ENCODE measurements at places on chromosomes 6 and 20. TPM values are rescaled to one million over a fixed set of nuclear protein-coding genes. Genes with fewer than 3 reads are reported as not detected.
A peak's percentile ranks its signal among the peaks of the same experiment; 100 is the strongest.

SIRPB1 gene
- total RNA-seq = 0.27 TPM

NCOA7 gene
- 10.3 TPM for total RNA-seq

GRIK2 gene
- 11.3 TPM for total RNA-seq

C6orf47 gene
- 16.9 TPM for total RNA-seq

SGK2 gene
- 0.30 TPM for total RNA-seq

WFDC10B gene
- not detected for total RNA-seq

GNAS-AS1 gene
- total RNA-seq = 0.25 TPM

SLC22A16 gene
- total RNA-seq = not detected

AMD1 gene
- 72.8 TPM for total RNA-seq

- no peak for DNase-seq
- H3K36me3 ChIP-seq = no peaks in the 10 kb centered on the region
- H3K4me3 ChIP-seq = peak overlapping the region; percentile 93
- peak overlapping the region; percentile 98 for H3K27ac ChIP-seq
- H3K4me1 ChIP-seq = peaks cover 55% of the 10 kb centered on the region
Measured at GRCh38 chr6:142945446-142946180, 637 bp upstream of the HIVEP2 start.

DNA sequence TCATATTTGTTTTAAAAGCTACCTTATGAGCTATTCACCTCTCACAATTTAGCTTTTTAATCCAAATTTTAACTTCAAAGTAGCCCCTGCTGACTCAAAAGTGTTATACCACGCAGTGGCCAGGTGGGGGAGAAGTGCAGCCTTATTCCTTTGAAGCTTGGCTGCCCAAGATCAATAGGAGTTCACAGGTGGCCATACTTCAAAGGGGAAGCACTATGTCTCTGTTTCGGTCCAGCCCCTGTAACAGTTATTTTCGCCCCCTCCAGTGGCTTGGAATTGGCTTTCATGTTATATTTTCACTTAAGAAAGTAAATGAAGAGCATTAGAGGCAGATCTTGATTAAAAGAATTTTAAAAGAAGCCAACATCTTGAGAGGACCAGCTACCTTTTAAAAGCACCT, 608.4 kb downstream of the EPHA7 start:
- no peaks in the 10 kb centered on the region for H3K4me1 ChIP-seq
- H3K27me3 ChIP-seq = no peaks in the 10 kb centered on the region
- no peak overlapping the region for H3K27ac ChIP-seq
- H3K36me3 ChIP-seq = no peaks in the 10 kb centered on the region

- H3K27me3 ChIP-seq = no peaks in the 10 kb centered on the region
- no peak for DNase-seq
- H3K36me3 ChIP-seq = no peaks in the 10 kb centered on the region
- H3K27ac ChIP-seq = peak overlapping the region; percentile 39
- peaks cover 3% of the 10 kb centered on the region for H3K4me1 ChIP-seq
Measured at GRCh38 chr20:10761232-10761631, 87.4 kb upstream of the JAG1 start.

- H3K4me3 ChIP-seq = no peak overlapping the region
- H3K36me3 ChIP-seq = no peaks in the 10 kb centered on the region
- H3K4me1 ChIP-seq = no peaks in the 10 kb centered on the region
- no peak overlapping the region for H3K27ac ChIP-seq
- no peaks in the 10 kb centered on the region for H3K27me3 ChIP-seq
Measured at GRCh38 chr6:16367571-16367970, 129.2 kb downstream of the GMPR start.

DNA sequence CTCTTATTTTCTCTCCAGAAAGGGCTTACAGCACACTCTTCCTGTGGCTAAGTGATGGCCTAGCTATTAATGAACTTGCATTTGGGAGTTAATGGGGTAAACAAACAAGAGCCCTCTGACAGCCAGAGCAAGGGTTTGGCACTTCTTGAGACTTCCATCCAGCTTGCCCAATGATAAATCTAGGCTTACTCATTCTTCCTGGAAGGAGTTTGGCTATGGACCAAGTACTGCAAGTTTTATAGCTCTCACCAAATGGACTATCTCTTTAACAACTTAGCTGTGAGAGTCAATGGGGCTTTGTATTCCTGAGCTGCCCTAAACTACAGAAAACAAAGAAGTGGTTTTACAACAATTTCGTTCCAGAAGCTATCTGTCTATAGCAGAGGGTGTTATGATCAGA, 16.7 kb upstream of the PI3 start:
- H3K27me3 ChIP-seq = peaks cover 15% of the 10 kb centered on the region
- no peaks in the 10 kb centered on the region for H3K4me1 ChIP-seq
- no peaks in the 10 kb centered on the region for H3K36me3 ChIP-seq
- no peak overlapping the region for H3K27ac ChIP-seq

DNA sequence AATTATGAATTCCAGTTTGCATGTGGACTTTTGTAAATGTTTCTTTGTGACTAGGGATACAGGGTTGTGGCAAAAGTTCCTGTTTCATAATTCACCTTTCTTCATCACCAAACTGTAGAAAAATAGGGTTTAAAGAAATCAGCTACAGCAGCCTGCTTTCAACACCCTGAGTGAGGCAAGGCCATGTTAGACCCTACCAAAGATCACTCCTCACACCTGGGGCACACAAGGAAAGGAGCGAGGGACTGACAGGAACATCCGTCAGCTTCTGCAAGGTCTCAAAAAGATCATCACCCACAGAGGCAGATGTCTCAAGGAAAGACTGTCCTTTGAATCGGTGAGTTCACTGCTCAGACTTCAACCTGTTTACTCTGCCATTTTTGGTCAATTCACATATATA, 10.5 kb upstream of the STX11 start:
- no peaks in the 10 kb centered on the region for H3K4me1 ChIP-seq
- H3K27ac ChIP-seq = no peak overlapping the region
- no peaks in the 10 kb centered on the region for H3K36me3 ChIP-seq
- H3K4me3 ChIP-seq = no peak overlapping the region
- H3K27me3 ChIP-seq = no peaks in the 10 kb centered on the region

GRCh38 chr6:164408868-164409267, 900.5 kb downstream of the C6orf118 start:
- H3K27ac ChIP-seq = peak overlapping the region; percentile 13
- H3K27me3 ChIP-seq = no peaks in the 10 kb centered on the region
- no peak for DNase-seq

DNA sequence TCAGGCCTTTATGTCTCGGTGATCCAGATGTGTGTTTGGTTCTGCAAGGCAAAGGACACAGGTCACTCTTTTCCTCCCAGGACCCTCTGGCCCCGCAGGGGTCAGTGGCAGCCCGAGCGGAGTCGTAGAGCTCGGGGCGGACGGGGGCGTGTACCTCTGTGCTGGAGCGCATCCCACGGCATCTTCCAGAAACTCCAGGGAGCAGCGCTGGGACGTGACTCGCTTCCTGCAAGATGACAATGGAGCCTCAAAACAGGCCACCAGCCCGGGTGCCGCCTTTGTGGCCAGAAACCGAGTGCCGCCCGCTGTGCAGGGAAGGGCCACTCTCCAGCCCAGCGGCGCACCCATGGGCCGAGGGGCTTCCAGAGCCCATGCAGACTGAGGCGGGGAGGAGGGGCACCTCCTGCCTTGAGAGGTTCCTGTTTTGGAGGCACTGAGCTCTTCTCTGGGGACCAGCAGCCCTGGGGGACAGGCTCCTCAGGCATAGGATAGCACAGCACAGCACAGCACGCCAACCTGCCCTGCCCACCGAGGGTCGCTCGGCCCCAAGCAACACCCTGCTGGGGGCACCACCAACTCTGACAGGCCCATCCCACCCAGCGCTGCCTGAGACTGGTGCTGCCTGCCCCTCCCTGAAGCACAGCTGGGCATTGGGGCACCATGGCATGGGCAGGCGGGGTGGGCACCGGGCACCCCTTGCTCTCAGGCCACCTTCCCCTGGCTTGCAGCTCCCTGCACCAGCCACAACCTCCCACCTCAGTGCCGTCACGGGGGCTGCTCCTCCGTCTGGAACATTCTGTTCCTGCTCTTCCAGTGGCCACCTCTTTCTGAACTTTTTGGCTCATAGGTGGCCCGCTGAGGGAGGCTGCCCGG, 9.7 kb downstream of the RPS21 start:
- peaks cover 6% of the 10 kb centered on the region for H3K4me1 ChIP-seq
- peak overlapping the region; percentile 71 for H3K27ac ChIP-seq
- peaks cover 35% of the 10 kb centered on the region for H3K36me3 ChIP-seq
- no peaks in the 10 kb centered on the region for H3K27me3 ChIP-seq

- no peak overlapping the region for H3K27ac ChIP-seq
- no peaks in the 10 kb centered on the region for H3K4me1 ChIP-seq
- no peaks in the 10 kb centered on the region for H3K36me3 ChIP-seq
- DNase-seq = no peak
- H3K4me3 ChIP-seq = no peak overlapping the region
Measured at GRCh38 chr6:94270091-94270948, 851.0 kb upstream of the EPHA7 start.

- H3K36me3 ChIP-seq = peaks cover 46% of the 10 kb centered on the region
- DNase-seq = no peak
- no peak overlapping the region for H3K27ac ChIP-seq
- peaks cover 83% of the 10 kb centered on the region for H3K4me1 ChIP-seq
Measured at GRCh38 chr6:33414592-33415271, 3.2 kb downstream of the CUTA start.

GRCh38 chr6:19578481-19578880, 258.7 kb upstream of the ID4 start:
- no peak overlapping the region for H3K4me3 ChIP-seq
- no peaks in the 10 kb centered on the region for H3K4me1 ChIP-seq
- no peaks in the 10 kb centered on the region for H3K27me3 ChIP-seq
- no peak overlapping the region for H3K27ac ChIP-seq

DNA sequence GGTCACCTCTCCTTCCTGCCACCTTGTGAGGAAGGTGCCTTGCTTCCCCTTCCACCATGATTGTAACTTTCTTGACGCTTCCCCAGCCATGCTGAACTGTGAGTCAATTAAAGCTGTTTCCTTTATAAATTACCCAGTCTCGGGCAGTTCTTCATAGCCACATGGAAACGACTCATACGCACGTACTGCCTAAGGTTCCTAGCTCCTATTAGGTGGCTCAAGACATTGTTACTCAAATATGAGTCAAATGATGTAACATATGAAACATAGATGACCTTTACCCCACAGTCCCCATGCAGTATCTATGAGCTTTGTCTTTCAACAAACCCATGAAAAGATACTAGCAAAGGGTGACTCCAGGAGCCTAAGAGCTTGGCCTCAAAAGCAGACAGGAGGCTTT, 98.3 kb downstream of the SIM1 start:
- H3K4me1 ChIP-seq = no peaks in the 10 kb centered on the region
- no peak overlapping the region for H3K27ac ChIP-seq
- no peak for DNase-seq
- H3K4me3 ChIP-seq = no peak overlapping the region

GRCh38 chr6:38131527-38131965, 312.0 kb downstream of the ZFAND3 start:
- no peaks in the 10 kb centered on the region for H3K27me3 ChIP-seq
- no peak for DNase-seq
- H3K36me3 ChIP-seq = no peaks in the 10 kb centered on the region
- peaks cover 48% of the 10 kb centered on the region for H3K4me1 ChIP-seq
- H3K27ac ChIP-seq = no peak overlapping the region
- H3K4me3 ChIP-seq = no peak overlapping the region

- H3K4me3 ChIP-seq = no peak overlapping the region
- no peak overlapping the region for H3K27ac ChIP-seq
- H3K4me1 ChIP-seq = peaks cover 33% of the 10 kb centered on the region
- no peak for DNase-seq
- H3K36me3 ChIP-seq = no peaks in the 10 kb centered on the region
- no peaks in the 10 kb centered on the region for H3K27me3 ChIP-seq
Measured at GRCh38 chr6:167495506-167496401, 170.9 kb downstream of the TTLL2 start.

- peaks cover under 1% of the 10 kb centered on the region for H3K27me3 ChIP-seq
- H3K36me3 ChIP-seq = no peaks in the 10 kb centered on the region
- DNase-seq = peak; percentile 57
- no peak overlapping the region for H3K27ac ChIP-seq
- H3K4me1 ChIP-seq = no peaks in the 10 kb centered on the region
Measured at GRCh38 chr20:32564921-32565734, 20.0 kb downstream of the NOL4L start.

Measured in left ventricle myocardium inferior (tissue), 1 donor.